ENCODE measurements at places on chromosomes 2 and 18.
A peak's percentile ranks its signal among the peaks of the same experiment; 100 is the strongest.

DNA sequence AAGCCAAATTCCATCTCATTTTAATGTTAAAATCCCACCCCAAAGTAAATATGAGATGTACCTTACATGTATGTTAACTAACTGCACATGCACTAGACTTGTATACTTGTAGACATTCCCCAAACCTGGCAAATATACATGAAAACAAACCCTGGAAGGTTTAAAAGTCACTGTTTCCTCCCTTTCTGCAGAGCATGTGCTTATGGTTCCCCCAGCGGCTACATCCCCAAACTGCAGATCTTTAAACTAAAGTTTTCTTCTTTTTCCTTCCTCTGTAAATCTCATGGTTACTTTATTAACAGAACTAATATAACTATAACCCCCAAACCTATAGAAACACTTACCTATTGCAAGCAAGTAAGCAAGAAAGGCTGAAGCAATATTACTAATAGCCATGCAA lies 731.5 kb downstream of the LRP1B start:
- no peak for DNase-seq

GRCh38 chr2:26298638-26299393 lies 47.1 kb upstream of the SELENOI start:
- DNase-seq, result peak; percentile 18

DNA sequence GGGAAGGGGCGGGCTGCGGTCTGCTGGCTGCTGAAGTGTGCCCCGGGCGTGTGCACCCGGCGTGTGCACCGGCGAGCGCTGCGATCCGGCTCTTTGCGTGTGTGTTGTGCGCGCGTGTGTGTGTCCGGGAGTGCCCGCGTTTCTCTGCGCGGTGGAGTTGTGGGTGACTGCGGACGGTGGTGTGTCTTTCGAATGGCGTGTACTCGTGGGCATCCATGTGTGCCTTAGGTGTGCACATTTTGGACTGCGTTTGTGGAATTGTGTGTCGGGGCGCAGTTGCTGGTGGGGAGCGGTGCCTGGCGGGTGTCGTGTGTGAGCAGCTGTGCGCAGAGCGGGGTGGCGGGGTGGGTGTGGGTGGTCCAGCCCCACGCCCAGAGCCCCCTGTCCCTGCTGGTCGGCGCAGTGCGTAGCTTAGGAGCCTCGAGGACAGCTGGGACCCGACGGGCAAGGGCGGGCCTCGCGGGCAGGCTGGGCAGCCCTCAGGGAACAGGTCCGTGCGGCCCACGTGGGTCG lies 533 bp downstream of the HPCAL1 start:
- DNase-seq, result no peak

GRCh38 chr2:50732796-50733195 lies 299.1 kb downstream of the NRXN1 start:
- DNase-seq, result no peak

GRCh38 chr18:2914185-2914880 lies 67.5 kb downstream of the EMILIN2 start:
- no peak for DNase-seq

- no peak for DNase-seq
Measured at GRCh38 chr2:9152975-9153642, 53.5 kb upstream of the ASAP2 start.

DNA sequence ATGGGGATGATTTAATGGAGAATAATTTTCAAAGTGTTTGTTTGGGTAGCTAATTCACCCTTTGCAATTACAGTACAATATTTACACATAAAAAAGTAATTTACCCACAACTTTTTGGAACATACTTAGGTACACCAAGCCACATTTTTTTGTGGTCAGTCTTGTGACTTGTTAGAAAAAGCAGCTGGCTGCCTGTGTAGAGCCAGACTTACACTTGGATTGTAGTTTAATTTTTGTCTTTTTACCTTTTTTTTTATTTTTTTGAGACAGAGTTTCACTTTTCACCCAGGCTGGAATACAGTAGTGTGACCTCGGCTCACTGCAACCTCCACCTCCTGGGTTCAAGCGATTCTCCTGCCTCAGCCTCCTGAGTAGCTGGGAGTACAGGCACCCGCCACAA lies 45.4 kb downstream of the RALBP1 start:
- no peak for DNase-seq

DNA sequence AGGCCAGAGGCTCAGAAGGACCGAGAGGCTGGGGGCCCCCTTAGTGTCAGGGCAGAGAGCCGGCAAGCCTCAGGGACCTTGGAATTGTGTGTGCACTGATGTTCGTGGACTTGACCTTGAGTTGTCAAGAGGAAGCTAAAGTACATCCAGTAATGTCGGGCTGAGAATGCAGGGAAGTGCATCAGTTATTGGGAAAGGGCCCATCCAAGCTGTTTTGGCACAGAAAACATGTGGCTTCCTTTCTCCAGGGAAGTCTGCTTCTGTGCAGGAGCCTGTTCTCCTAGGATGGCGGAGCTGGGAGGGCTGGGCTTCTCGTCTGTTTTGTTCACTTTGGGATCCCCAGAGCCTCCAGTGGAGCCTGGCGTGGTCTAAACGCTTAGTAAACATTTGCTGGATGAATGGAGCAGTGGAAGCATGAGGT lies 23.7 kb downstream of the ATOH8 start:
- no peak for DNase-seq

GRCh38 chr18:45386041-45386655 lies 229.1 kb upstream of the SLC14A2 start:
- peak; percentile 8 for DNase-seq

DNA sequence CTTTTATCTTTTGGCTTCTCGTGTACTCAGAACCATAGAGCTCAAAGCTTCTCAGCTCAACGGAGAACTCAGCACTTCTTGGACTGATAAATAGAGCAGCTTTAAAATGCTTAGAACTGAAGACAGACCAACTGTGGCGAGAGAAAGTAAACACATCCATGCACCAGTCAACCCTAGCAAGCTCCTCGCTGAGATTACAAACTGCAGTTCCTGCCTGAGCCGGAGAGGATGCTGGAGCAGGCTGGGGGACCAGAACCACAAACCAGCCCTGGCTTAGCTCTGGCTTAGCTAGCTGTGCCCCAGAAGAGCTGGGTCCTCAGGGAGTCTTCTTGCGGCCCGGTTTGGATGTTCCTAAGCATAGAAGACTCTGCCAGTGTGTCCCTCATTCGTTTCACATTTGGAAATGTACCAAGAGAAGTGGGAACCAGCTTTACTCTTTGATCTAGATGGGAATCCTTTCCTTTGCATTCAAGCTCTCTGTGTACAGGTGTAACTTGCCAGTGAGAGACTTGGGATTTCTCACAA lies 5.6 kb downstream of the PAX8 start:
- no peak for DNase-seq

DNA sequence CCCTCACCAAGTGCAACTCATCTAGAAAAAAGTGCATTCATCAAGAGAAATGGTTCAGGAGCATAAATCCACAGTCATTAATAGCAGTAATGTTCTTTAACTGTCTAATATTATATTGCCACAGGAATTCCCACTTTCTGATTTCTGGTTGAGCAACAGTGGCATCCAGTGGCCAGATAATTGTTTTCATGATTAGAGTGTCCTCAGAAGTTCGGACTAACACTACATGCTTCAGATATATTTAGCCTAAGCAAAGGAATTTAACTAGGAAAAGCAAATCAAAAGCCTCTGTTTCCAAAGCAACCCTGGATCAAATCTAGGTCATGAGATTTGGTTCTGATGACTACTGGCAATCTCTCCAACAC lies 9.8 kb upstream of the ERBB4 start:
- no peak for DNase-seq

- DNase-seq, result no peak
Measured at GRCh38 chr2:181471226-181471625, 14.0 kb downstream of the ITGA4 start.

- DNase-seq, result no peak
Measured at GRCh38 chr2:30871440-30871839, 64.2 kb upstream of the CAPN13 start.

DNA sequence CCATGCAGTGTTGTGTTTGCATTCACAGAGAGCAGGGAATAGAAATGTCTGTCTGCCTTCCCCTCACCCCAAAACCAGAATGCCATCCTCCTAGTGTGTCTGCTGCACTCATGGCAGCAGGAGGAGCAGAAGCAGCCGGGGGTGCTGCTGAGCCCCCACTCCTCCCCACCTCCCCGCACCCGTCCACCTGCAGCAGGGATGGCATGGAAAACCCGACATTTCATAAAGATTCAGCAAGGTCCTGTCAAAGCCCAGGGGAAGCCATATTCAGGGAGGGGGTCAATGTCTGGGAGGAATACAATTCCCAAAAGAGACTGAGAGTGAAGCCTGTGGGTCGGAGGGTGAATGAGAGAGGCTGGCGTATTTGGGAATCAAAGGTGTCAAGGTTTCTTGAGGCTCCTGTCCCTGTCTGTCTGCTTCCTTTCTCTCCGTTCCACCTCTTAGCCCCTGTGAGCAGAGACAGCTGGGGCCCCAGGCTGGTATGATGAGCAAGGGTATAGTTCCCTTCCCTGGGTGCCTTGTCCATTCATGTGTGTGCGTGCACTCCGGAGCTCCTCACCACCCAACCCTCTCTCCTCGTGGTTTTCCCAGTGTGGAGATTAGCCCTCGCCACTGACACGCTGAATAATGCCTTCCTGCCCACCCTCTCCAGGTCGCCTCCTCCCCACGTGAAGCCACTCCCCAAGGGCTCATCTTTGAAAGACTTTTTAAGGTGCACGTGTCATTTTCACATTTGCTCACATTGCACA lies 133.5 kb upstream of the ZNF236 start:
- DNase-seq, result no peak

DNA sequence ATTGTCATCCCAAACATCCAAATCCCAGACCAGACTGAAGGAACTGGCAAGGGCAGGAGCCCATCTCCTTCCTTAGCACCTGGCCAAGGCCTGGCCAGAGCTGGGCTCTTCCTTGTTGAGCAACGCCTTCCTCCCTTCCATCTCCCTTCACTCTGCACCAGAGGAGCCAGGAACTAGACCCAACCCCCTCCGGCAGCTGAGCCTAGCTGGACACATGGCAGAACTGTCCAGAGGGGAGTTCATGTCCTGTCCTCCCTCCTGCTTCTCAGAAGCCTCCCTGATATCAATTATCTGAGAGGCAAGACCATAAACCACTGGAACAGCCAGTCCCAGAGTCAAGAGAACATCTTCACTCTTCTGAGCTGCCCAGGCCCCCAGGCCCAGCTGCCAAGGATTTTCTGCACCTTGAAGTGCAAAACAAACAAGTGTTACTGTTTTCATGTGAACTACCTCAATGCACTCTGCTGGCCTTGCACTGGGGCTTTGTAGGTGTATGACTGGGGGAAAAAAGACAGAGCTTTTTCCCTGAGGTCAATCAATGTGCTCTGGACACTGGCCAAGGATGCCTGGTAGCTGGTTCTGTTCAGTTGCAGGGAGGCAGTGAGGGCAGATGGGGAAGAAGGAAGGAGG lies 107.6 kb upstream of the MSH6 start:
- DNase-seq, result no peak

GRCh38 chr2:175690113-175690837 lies 311.8 kb downstream of the LNPK start:
- DNase-seq, result peak; percentile 31

DNA sequence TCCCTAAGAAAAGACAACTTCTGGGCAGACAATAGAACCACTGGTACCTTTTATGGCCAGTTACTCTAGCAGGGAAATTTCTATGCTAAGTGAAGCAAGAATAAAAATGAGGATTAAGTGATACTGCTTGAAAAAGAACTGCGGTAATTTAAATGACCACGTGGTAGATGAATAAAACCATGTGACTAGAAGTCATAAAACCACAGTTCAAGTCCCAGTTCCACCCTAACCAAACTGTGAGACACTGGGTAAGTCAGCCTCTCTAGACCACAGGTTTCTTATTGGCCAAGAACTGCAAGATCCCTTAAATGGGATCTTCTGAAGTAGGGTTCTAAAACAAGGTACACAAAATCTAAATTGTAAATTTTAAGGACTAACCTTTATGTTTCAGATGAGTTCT lies 12.7 kb downstream of the TMEM237 start:
- no peak for DNase-seq

GRCh38 chr2:15943378-15944280 lies 3.3 kb downstream of the MYCN start:
- no peak for DNase-seq

GRCh38 chr2:134792186-134792585 lies 46.2 kb upstream of the ACMSD start:
- no peak for DNase-seq

GRCh38 chr2:65436824-65437221 lies 4.4 kb upstream of the SPRED2 start:
- peak; percentile 20 for DNase-seq

DNA sequence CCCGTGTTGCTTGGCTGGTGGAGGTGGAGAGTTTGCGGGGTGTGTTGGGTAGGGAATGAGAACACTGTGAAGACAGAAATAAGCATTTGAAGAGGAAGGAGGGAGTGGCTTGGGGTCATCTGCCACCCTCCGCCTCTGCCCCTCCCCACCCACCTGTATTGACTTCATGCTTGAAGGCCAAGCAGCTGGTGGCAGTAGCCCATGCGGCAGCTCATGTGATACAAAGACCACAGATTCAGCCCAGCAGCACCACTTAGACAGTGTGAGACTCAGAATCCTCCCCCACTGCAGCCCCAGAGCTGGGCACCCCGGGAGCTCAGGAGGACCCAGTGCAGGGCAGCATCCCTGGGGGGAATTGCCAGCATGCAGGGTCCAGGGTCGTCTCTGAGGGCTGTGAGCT lies 15.4 kb downstream of the NPPC start:
- DNase-seq, result no peak

- DNase-seq, result no peak
Measured at GRCh38 chr18:77911971-77912605, 662.4 kb downstream of the GALR1 start.

DNA sequence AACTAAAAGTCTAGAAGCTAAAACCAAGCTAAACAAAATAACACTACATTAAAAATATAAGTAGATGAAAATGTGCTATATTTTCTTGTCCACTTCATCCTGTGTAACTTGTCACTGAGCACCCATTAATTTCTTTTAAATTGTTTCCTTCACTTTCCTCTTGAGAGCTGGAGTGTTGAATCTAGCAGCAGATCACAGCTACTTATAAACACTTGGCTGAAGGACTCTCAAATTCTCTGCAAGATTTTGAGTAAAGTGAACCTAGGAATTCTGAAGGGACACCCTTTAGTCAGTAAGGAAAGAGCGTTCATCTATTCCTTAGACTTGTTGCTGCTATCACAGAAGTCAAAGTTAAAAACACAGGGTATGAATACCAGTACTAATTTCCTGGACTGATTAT lies 1163.9 kb downstream of the DPP10 start:
- no peak for DNase-seq

DNA sequence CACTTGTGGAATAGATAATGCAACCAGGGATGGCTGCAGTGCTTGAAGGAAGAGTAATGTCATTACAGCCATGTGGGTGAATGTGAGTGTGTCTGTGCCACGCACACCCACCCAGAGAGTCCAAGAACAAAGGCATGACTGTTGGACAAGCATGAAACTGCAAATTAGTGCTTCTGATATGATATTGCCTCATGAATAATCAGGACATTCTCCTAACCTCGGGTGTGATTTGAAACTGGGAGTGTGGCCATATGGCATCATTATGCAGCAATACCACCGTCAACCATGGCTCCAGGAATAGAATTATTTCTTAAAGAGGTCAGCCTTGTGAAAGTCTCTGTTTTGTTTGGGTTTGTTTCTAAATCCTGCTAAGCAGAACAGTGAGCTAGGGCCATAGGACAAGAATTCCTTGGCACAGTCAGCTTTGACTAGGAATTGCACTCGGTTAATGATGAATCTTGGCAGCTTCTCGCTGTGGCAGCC lies 678.0 kb upstream of the RAB6C start:
- DNase-seq, result no peak

All from stimulated activated CD4-positive, alpha-beta T cell treated with anti-CD3 and anti-CD28 coated beads, Interleukin-2, amount 100 ng/mL, for 48 hours (primary cell).